ENCODE measurements at places on chromosomes 3 and 15.

DNA sequence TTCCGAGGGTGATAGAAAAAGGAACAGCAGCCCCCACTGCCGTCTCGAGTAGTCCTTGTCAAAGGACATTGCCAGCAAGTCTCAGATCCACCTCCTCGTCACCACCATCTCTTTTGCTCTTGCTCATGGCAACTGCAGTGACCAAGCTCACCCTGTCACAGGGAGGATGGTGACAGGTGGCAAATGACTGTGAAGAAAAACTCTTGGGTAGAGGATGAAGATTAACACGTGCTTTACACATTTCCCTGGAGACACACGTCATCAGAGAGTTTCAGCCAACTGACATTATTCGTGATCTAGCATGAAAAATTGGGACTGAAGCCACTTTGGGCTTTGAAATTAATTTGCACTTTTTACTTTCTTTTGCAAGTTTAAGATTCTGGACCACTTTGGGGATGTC is 174.3 kb downstream of the EBLN2 start:
- no peak for DNase-seq

GRCh38 chr3:190616637-190617036 is 102.8 kb downstream of the IL1RAP start:
- DNase-seq = no peak

GRCh38 chr3:174186377-174186989 is 672.7 kb upstream of the NAALADL2 start:
- no peak for DNase-seq

- no peak for DNase-seq
Observed at GRCh38 chr15:74297887-74298286, 61.8 kb downstream of the CCDC33 start.

- no peak for DNase-seq
Observed at GRCh38 chr3:195163719-195164572, 107.0 kb downstream of the XXYLT1 start.

- no peak for DNase-seq
Observed at GRCh38 chr15:59259137-59259943, 52.7 kb downstream of the LDHAL6B start.

- no peak for DNase-seq
Observed at GRCh38 chr15:63028442-63029110, 14.0 kb upstream of the TPM1 start.

DNA sequence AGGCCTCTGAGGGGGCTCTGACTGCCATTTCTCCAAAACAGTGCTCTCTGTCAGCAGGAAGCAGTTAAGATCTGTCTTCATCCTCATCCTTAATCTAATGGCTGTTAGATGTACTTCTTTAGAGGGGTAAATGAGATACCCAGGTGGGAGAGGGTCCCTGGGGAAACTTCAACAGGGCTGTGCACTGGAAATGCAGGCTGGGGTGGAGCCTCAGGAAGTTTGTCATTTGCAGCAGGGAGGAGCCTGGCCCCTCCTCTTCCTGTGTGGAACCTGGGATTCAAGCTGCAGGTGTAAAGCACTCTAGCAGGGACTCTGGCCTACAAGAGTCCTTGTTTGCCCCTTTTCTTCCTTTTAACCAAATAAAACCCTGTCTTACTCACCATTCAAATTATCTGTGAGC is 1173.6 kb downstream of the OTOL1 start:
- no peak for DNase-seq

- peak; percentile 33 for DNase-seq
Observed at GRCh38 chr3:24299246-24299805, 195.3 kb downstream of the THRB start.

DNA sequence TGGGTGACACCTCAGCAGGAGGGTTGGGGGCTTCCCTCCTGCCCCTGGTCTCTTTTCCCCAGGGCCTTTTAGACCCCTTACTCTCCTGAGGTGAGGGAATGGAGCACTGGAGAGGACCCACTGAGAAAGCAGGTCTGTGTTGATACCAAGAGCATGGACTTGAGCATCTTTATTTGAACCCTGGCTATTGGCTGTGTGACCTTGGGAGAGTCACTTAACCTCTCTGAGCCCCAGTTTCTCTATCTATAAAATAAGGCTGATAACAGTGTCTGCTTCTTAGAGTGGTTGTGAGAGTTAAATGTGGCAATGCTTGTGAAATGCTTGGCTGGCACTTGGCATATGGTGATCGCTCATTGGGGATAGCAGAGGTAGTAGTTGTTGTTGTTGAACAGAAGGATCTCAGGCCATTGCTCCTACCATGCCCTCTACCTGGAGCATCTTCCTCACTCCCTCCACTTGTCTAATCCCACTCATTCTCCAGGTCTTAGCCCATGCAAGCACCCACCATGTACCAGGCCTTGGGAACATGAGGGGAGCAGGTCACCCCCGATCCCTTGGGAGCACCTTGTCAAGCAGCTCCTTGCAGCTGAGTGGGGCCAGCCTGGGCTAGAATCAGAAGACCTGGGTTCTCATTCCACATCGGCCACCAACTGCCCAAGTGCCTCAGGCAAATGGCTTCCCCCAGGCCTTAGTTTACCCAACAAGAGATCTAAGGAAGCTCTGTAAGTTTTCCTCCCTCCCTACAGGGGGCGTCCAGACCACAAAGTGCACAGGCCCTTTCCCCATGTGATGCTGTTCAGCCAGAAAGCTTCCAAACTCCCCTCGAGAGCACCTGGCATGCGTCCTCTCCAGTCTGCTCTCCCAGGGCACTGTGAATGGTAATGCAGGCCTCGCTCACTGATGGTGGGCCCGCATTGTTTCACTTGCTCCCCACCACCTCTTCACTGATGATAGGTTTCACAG is 96.7 kb downstream of the LSM3 start:
- no peak for DNase-seq

DNA sequence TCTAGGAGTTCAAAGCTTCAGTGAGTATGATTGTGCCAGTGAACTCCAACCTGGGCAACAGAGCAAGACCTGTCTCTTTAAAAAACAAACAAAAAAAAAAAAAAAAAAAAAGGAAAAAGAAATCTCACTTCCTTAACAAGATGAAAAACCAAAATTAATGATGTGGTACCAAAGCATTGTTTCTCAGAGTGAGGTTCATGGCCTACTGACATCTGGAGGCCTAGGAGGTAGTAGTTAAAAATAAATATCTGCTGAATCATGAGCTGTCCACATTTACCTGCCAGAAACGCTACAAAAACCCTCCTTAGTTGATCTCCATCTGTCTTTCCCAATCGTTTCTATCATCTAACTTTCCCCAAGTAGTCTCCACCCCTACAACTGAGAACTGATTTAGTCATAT is 51.2 kb downstream of the EPHA6 start:
- DNase-seq = no peak

- no peak for DNase-seq
Observed at GRCh38 chr3:39135170-39135805, 18.1 kb downstream of the CSRNP1 start.
